ENCODE measurements at places on chromosomes 2 and 18.

GRCh38 chr18:35490894-35491699, 6.7 kb downstream of the INO80C start:
- DNase-seq, result no peak

DNA sequence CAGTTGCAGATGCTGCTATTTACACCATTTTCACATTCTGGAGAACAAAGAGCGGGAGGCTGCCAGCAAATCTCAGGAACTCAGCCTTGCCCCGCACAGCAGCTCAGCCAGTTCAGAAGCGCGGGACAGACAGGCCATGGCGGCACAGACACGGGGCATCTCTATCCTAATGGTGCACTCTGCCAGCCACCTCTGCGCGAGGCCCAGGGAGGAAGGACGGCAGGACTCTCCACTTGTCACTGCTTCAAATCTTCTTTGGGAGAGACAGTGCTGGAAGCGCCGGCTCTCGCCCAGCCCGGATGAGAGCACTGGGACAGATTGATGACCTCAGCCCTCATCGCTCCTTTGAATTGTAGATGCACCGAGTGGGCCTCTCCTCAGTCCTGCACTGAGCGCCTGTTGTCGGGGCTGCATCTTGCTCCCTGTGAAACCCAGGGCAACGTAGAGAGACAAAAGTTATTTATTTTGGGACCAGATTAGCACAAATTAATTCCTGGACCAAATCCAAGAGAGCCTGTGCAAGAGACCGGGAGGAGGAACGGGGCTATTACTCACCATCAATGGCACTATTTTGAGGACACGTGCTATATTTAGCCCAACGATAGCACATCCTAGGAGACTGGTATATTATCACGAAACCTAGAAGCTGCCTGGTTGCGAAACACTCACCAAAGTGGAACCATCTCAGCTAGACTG, 211.4 kb upstream of the SMIM21 start:
- no peak for DNase-seq

GRCh38 chr2:53509831-53510388, 257.7 kb upstream of the CHAC2 start:
- no peak for DNase-seq

DNA sequence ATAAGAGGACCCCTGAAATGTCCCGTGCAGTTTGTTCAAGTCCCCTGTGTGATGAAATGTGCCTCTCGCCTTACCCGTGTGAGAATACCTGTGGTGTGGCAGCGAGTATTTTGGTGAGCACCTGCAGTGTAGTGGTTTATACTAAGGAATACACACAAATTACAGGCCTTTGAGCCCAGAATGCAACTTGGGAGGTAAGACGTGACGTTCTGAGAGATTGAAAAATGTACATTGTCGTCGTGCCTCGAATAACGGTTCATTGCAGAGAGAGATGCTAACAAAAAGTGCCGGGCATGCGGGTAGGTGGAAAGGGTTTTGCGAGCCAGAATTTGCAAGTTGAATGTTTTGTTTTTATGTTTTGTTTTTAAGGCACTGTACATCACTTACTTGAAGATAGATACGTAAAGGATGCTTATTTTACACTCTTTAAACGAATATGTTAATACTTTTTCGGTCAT, 867 bp downstream of the RBBP8 start:
- no peak for DNase-seq

DNA sequence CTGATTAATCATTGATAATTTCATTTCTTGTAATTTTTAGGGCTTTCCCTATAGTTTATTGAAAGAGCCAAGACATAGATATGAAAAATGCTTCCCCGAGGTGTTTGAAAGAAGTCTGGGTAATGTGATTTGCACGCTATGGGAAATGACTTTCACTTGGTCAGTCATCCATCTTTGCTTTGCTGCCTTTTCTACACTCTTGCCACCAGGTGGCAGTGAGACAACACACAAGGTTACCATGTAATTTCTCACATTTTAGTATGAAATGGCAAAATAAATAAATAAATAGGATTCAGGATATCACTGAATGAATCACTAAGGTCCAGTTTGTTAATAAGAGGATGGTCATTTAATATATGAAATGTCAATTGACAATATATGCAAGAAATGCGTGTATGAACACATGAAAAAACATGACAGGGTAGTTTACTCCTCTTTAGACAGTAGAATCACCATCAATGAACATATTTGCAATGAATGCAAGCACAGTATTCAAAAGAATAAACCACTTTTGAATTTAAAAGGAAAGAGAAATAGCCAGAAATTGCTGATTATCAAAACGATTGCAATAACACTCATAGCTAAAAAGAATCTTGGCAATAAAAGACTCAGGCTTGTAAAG, 52.2 kb upstream of the KCNH7 start:
- peak; percentile 83 for DNase-seq

DNA sequence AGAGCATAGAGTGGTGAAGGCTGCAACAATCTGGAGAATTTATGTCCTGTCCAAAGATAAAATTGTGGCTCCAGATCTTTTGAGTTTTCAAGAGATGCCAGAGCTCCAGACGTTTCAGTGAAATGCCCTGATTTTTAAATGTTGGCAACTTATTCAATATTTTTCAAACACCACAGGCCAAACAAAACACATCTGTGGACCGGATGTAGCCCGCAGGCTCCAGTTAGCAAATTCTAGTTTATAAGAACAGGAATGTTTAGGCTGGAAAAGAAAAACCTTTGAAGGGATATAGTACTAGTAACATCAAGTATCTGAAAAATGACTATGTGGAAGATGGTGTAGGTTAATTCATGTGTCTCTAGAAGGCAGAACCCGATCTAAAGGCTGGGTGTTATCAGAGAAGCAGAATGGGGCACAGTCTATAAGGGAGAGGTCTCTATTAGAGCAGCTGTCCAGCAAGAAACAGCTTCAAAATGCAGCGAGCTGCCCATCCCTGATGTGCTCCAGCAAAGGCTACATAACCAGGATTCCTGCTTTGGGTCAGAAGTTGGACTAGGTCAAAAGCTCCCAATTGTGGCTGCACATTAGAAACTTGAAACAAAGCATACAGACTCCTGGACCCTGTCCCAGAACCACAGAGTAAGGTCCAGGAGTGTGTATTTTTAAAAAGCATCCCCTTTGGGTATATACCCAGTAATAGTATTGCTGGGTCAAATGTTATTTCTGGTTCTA, 105.9 kb downstream of the ANKRD44 start:
- no peak for DNase-seq

GRCh38 chr18:23281626-23282436, 146.5 kb downstream of the CABLES1 start:
- DNase-seq, result peak; percentile 88

GRCh38 chr18:24837066-24837465, 376.6 kb downstream of the HRH4 start:
- DNase-seq, result peak; percentile 50
